ENCODE measurements at places on chromosomes 3 and 15. TPM values are rescaled to one million over a fixed set of nuclear protein-coding genes. Genes with fewer than 3 reads are reported as not detected.

GRCh38 chr15:35061825-35062737 is 23.0 kb downstream of the NANOGP8 start:
- DNase-seq, result no peak

GRCh38 chr15:78408961-78409360 is 29.1 kb upstream of the IREB2 start:
- DNase-seq, result no peak

DNA sequence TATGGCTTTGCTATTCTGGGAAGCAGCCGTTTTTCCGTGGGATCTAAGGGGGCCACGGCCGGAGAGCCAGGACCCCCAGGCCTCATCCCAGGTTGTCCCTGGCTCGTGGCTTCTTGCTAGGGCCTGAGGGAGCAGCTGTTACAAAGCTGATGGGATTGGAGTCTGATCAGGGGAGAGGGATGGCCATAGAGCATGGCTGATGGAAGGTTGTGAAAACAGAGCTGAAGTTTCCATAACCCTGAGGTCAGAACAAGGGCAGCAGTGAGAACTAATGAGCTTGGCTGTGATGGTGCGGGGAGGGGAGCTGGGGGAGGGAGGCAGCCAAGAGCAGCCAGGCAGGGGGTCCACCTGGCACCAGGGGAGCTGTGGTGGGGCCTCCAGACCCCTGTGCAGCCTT is 63.0 kb downstream of the LINGO1 start:
- DNase-seq, result no peak

- DNase-seq, result no peak
Observed at GRCh38 chr3:158384019-158384418, 187.0 kb upstream of the MLF1 start.

GRCh38 chr3:152589644-152590043 is 245.3 kb upstream of the P2RY1 start:
- DNase-seq, result no peak

- no peak for DNase-seq
Observed at GRCh38 chr3:178996399-178996798, 75.2 kb downstream of the ZMAT3 start.

Gene TIGIT
- 20.9 TPM for total RNA-seq

Gene STAB1
- total RNA-seq, result 0.40 TPM

Measured in activated T-cell treated with anti-CD3 and anti-CD28 coated beads, Interleukin-2, amount 50 U/mL, for 4 hours (primary cell).